Lung (tissue), 17 donors: ENCODE measurements at places on chromosomes 12 and 14.
A peak's percentile ranks its signal among the peaks of the same experiment; 100 is the strongest.

GRCh38 chr14:20350860-20351259, 7.4 kb downstream of the PARP2 start:
- no peak for DNase-seq

DNA sequence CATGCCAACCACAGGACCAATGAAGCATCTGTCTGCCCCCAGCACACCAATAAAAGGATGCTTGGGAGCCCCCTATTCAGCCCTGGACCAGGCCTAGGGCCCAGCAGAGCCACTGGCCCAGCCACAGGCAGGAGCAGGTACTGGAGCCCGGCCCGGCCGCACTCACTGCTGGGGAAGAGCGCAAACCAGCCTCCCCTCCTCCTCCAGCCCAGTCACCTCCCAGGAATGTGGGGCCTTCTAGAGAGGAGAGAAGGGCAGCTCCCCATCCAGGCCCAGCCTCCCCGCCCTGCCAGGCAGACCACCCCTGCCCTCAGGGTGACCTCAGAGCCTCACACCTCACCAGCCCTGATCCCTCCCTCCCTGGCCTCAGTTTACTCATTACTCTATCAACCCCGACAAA, 56.2 kb downstream of the CCNK start:
- no peak for DNase-seq

- DNase-seq, result peak; percentile 79
Observed at GRCh38 chr12:4089121-4089606, 184.4 kb upstream of the CCND2 start.

- DNase-seq, result peak; percentile 53
Observed at GRCh38 chr12:64608901-64609535, 1.3 kb upstream of the RASSF3 start.

GRCh38 chr12:85076688-85077430, 40.7 kb downstream of the LRRIQ1 start:
- DNase-seq, result peak; percentile 79

- DNase-seq, result no peak
Observed at GRCh38 chr12:68331500-68331868, 678 bp downstream of the MDM1 start.

DNA sequence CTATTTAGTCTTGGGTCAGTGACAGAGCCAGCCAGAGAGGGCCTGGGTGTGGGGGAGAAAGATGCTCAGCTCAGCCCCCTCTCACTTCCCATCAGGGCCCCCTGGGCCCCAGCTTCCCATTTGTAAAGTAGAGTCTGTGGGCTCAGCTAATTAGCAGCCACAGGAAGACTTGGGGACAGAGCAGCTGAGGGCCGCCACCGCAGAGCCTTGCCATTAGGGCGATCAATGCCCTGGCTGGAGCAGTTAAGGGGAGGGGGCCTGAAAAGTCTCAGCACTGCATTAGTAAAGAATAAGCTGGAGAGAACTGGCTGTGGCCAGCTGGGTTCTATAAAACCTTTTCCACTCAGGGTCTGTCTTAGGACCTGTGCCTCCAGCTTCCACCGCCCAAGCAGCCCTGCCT, 2.7 kb downstream of the PLEKHD1 start:
- no peak for DNase-seq

- no peak for DNase-seq
Observed at GRCh38 chr12:114684870-114685273, 897 bp upstream of the TBX3 start.

- peak; percentile 26 for DNase-seq
Observed at GRCh38 chr14:100692859-100693558, 33.7 kb upstream of the DLK1 start.

GRCh38 chr12:122449317-122449716, 26.8 kb upstream of the CLIP1 start:
- no peak for DNase-seq

- DNase-seq, result peak; percentile 75
Observed at GRCh38 chr12:3680919-3681594, 71.9 kb downstream of the CRACR2A start.

DNA sequence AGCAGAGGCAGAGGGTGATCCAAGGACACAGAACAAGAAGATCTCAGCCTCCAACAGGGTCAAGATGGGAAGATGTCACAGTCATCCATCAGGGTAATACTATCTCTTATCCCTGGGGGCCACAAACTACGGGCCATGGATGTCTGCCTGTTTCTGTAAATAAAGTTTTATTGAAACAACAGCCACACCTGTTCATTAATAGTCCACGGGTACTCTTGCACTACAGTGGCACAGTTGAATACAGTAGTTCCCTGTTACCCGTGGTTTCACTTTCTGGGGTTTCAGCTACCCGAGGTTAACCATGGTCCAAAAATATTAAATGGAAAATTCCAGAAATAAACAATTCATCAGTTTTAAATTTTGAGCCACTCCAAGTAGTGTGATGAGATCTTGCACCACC, 65.9 kb downstream of the BCL11B start:
- DNase-seq, result no peak

DNA sequence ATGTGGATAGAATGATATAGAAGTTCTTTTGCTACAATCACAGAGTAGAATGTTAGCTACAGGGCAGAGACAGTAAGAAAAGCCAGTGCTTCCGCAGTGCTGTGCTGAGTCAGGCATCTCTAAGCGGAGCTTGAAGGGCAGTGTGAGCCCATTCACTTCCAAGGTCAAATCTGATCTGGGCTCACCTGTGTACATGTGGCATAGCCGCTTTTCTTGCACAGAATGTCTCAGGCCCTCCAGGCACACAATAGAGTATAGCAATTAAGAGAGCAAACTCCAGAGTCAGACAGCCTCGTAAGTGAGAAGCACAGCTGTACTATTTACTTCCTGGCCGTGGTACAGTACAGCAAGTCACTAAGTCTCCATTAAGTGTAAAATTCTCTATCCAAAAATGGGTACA, 26.8 kb downstream of the CORO1C start:
- DNase-seq, result no peak

- DNase-seq, result no peak
Observed at GRCh38 chr12:29299633-29300032, 81.3 kb downstream of the ERGIC2 start.
